ENCODE measurements at places on chromosomes 1 and 21.

DNA sequence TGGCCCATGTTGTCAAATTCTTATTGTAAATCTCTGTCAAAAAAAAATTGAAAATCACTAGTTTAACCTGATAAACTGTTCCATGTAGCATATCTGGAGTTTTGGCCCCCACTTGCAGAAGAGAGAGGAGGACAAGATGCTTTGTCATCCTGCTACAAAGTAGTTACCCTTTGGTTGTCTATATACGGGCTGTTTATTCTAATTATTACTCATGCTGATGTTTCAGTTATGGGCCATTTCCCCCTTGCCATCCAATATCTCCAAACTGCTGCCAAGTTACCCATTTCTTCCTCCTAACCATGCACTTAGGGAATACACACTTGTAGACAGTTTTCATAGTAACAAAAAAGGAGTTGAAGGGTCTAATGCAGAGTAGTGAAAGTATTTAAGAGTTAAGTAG is 22.6 kb downstream of the STX12 start:
- DNase-seq = no peak

- DNase-seq = peak; percentile 68
Measured at GRCh38 chr1:40817791-40818263, 34.2 kb downstream of the KCNQ4 start.

- DNase-seq = peak; percentile 84
Measured at GRCh38 chr1:155017041-155017945, 14.7 kb downstream of the ZBTB7B start.

DNA sequence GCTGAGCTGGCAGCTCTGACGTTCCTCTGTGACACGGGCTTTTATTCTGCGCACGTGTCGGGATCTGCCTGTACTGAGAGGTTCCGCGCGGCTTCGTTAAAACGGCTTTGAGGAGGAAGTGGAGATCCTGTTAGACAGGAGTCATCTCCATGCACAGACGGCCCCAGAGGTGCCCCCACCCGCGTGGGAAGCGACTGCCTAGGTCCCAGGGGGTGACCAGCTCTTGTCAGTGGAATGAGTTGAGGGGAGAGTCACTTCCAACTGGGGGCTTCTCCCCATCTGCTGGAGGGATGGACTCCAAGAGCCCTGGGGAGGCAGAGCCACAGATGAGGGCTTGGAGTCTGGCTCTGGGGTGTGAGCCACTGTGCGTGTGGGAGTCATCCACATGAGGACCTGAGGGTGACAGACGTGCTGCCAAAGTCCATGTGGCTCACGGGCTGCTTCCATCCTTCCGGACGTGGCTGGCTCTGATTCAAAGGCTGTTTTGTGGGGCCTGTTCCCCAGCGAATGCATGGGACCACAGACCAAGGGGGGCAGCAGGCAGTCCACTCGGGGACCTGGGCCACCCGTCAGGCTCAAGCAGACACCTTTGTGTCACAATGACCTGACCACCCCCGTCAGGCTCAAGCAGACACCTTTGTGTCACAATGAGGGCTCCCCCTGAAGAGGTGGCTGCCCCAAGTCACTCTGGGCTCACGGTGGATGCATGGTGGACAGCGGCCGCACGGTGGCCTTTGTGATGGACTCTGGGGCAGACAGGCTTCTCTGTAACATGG is 26.8 kb downstream of the PTTG1IP start:
- DNase-seq = peak; percentile 27

- no peak for DNase-seq
Measured at GRCh38 chr1:103259982-103260381, 151.7 kb upstream of the COL11A1 start.

GRCh38 chr1:212166244-212166643 is 119.0 kb upstream of the PPP2R5A start:
- no peak for DNase-seq

DNA sequence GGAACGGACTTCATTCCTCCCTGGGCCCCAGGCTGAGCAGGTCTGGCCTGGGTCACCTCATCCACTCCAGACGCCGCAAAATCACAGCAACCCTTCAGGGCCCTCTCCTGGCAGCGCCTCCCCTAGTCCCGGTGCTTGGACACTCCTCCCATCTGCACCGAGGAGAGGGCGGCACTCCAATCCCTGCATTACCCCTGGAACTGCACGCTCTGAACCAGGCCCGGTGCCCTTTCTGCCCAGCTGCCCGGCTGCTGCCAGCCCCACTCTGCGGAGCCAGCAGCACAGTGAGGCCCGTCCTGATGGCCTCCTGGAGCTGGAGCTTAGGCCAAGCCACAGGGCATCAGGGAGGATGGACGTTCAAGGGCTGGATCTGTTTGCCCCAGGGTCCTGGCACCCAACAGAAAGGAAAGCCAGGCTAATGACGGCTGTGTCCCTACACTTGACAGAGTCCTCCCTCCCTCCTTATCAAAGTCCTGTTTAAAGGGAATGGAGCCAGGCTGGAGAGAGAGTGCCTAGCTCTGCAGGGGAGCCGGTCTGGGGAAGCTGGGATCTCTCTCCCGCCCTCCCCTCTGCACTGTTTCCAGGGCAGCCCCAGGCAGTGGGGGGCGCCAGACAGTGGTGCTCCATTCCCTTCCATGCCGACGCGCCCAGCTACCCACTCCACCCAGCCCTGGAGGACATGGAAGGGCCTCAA is 12.7 kb downstream of the COL6A2 start:
- DNase-seq = no peak

- no peak for DNase-seq
Measured at GRCh38 chr21:43867332-43867703, 2.3 kb downstream of the AGPAT3 start.

- peak; percentile 52 for DNase-seq
Measured at GRCh38 chr1:27161594-27161993, 6.7 kb upstream of the SLC9A1 start.

DNA sequence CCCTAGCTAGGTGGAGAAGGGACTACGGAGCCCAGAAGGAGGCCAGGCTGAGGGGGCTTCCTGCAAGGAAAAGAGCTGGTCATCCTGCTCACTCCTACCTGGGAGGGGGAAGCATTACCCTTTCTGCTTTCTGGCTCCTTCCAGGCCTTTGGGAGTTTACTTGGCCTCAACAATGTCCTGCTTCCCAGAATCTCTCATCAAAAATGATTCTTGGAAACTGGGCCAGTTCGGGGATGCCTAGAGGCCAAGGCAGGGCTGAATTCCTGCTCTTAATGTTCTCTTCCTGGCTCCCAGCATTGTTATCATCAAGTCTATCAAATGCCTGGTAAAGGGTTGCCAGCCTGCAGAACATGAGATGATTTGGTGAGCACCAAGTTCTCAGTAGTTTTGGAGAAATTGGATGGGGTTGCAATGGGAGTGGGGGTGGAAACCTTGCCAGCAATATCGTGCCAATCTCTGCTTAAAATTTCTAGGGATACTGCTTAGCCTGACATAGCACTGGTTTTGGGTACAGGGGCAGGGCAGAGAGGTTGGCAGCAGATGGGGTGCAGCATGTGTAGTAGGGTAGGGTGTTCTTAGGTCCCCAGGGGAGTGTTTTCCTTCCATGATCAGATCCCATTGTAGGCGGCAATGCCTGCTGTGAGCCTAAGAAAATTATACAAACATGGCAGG is 7.7 kb upstream of the PAFAH2 start:
- DNase-seq = no peak

DNA sequence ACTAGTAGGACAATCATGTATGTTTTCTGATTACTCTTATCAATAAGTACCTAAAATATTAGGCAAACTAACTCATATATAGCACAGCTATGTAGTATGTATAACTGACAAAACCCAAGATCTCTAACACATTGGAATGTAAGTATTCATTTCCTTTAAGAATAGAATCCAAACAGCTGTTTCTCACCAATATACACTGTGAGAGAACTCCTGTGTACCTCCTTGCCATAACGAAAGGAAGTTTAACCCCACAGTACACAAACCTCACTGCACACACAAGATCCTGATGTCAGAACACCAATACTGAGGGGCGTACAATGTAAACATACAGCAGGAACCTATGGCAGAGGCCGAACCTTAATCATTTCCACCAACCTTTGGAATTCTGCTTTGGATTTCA is 113.0 kb downstream of the SMYD3 start:
- no peak for DNase-seq

DNA sequence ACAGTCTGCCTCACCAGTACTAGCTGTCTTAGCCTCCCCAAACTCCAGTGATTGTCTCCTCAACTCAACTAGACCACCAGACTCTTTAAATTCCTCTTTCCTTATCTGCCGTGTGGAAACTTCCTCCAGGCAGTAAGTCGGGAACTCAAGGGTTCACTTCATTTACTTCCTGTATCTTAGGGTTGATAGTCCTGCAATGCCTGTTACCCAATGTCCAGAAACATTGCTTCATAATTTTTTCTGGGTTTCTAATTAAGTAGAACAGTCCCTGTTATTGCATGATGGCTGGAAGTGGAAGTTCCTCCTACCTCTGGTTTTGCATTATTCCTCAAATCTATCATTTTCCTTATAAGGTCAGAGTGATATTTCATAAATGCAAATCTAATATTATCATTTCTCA is 60.8 kb upstream of the RNF11 start:
- no peak for DNase-seq

GRCh38 chr1:12177999-12178441 is 11.2 kb downstream of the TNFRSF1B start:
- no peak for DNase-seq

DNA sequence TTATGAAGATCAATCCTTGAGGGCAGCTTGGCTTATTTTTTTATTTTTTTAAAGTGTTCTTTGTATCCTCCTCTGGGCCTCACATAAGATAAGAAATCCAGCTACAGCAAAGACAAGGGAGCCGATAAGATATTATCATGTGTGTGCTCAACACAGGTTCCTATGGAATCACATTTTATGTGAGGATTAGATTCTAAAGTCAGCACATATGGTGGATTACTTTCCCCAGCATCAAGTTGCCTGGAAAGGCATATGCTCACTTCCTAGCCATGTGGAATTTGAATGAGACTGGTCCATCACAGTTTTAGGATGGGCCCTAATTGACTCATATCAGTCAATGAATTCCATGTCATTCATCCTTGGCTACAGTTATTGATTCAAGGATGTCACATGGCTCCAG is 456.9 kb upstream of the LRRC7 start:
- no peak for DNase-seq

GRCh38 chr1:36751525-36751924 is 268.8 kb upstream of the CSF3R start:
- no peak for DNase-seq

DNA sequence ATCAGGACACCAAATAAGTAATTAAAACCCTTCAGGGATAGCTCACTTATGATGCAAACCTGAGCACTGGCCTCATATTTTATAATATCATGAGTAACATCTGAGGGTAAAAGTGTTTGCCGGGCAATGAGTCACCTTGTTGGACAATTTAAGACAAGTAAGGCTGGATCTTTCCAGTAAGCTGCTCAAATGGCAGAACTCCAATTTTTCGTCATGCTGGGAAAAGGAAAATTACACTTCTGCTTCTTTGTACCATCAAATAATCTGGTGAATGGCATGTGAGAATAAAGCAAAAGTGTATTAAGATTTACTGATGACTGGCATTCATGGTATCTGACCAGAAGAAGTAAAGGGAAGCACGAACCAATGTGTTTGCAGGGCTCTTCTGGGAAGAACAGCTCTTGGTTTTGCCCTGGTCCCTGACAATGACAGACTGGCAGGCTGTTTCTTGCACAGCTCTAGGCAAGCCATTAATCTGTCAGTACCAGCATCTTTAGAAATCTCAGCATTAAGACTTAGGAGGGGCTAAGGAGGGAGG is 392.2 kb downstream of the VAV3 start:
- no peak for DNase-seq

DNA sequence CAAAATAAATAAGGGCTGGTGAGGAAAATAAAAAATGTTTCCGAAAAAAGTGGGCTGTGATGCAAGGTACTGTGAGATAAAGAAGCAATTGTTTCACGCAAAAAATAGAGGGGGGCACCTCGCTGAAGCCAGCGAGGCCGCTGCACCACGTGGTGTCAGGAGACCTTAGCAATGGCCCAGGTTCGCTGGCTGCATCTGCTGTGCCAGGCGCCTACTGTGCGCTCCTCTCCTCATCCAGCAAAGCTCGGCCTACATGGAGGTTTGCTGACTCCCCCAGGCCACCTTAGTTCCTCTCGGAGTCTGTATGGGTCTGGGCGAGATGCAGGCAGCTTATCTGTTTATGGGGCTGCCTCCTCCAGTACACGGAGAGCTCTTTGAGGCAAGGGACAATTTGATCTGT is 119.6 kb downstream of the NR5A2 start:
- DNase-seq = no peak

DNA sequence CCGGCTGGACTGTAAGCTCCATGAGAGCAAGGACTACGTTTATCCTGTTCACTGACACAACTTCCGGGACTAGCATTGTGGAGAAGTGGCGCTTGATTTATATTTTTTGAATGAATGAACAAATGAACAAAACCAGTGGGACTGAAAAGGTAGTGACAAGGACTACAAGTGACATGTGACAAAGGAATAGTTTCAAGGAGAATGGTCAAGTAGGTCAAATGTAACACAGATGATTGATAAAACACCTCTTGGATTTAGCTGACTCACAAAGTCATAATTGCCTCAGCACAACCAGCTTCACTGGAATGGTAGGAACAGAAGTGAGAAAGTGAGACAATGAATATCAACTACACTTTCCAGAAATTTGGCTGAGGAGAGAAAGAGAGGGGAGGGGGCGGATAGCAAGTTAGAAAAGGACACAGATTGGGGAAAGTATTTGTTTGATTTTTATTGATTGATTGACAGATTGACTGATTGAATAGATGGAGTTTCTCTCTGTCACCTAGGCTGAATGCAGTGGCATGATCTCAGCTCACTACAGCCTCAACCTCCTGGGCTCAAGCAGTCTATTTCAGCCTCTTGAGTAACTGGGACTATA is 14.2 kb downstream of the MTF1 start:
- no peak for DNase-seq

DNA sequence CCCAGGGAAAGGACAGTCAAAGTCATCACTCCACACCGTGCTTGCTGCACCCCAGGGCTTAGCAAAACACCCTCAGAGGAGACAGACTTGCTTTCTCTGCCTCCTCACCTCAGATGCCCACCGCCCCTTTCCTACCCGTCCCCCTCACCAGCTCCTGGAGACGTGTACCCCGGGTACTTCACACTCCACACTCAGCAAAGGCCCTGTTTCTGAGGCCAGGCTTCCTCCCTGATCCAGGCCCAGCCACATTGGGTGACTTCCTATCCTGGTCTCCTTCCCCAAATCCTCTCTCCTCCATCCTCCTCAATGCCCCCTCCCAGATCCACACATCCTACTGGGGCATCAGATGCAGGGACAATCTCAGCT is 116.7 kb downstream of the DMRTB1 start:
- DNase-seq = no peak

DNA sequence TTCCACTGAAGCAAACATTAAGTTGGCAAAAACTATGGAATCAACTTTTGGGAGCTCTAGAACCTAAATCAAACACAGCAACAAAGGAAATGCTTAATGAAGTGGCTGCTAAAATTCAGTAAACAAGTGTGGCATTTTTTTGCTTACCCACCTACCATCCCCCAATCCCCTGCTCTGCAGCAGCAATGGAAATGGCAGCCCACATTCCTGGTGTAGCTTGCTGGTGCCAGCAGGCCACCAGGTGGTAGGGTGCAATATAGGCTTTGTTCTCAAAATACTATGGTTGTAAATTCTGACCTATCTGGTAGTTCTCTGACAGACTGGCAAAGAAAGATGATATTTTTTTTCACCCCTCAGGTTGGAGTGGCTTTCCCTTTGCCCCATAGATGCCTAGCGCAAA is 42.8 kb downstream of the SHCBP1L start:
- no peak for DNase-seq

All from germinal center (tissue), 1 donor.